T follicular helper cell (primary cell): ENCODE measurements at places on chromosomes 11 and 22.

DNA sequence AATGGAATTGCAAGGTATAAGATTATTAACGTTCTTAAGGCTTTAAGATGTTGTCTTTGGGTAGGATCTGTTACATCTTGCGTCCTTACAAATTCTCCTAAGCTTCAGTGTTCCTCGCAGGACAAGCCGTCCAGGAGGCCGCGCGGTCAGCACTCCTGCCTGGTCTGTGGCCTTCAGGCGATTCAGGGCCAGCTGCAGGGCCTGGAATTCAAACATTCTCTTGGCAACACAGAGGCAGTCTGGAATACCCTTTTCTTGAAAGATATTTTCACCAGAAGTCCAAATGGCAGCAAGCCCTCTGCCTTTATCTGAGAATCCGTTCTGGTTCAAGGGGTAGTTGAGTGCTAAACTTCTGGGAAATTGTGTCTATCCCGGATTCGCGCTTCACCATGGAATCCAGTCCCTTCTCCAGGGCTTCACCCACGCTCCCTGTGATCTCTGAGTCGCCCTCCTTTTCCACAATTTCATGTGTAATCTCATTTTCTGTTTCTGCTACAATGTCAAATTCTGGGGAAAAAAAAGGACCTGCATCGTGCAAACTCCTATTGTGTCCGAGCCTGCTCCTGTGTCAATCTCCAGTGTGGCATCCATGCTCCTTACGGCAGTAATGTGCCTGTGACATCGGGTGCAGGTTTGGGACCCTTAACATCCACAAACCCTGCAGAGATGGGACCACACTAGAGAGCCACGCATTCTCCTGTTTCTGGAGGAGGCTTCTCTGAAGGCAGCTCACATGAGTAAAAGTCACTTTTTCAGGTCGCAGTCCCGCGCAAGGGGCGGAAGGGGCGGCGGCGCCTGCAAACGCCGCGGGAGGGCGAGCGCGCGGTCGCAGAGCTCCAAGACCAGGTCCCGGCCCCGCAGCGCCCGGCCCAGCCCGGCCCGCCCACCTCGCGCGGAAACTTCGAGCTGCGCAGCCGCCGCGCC, 25.4 kb upstream of the SORL1 start:
- no peak for DNase-seq

- no peak for DNase-seq
Observed at GRCh38 chr11:125674210-125674609, 6.4 kb downstream of the ACRV1 start.

- DNase-seq, result no peak
Observed at GRCh38 chr11:26993965-26994457, at the start of gene FIBIN. FIBIN (plus strand) TSS chr11:26994112; CDS start chr11:26994527, 415 bp downstream.

DNA sequence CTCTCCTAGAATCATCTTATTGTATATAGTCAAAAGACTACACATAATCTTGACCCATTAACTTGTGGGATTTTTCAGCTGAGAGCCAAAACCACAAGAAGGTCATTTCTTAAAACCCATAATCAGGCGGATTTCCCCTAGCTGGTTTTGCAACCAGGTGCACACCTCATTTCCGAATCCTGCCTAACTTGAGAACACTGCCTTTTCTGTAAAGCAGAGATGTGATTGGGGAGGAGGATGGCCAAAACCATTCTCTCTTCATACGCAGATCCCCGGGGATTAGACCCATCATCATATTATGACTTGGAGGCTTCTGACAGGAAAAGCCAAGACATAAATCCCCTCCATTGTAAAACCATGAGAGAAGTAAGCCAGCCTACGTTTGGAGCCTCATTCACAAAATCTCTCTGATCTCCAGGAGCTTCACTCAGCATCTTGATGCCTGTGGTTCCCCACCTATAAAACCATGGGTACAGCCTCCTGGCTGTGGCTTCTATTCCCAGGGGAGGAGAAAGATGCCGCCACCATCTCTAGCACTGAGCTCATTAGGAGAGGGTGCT, 191.3 kb downstream of the KIF18A start:
- no peak for DNase-seq

DNA sequence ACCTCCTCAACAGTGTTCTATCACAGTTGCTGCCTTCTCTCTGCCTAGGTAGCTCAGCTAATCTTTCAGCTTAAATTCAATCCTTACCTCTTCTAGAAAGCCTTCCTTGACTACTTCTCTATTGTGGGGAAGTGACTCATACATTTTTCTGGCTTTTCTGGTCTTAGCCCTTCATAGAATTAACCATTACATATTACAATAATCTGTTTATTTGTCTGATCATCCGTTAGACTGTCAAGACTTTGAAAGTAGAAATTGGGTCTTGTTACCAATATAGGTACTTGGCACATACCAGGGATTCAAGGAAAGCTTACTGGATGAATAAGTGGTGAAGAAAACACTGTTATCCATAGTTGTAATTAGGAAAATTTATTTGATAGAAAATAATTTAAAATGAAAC, 89.6 kb downstream of the FANCF start:
- no peak for DNase-seq

- DNase-seq, result no peak
Observed at GRCh38 chr22:39132281-39132680, 20.2 kb downstream of the CBX7 start.

DNA sequence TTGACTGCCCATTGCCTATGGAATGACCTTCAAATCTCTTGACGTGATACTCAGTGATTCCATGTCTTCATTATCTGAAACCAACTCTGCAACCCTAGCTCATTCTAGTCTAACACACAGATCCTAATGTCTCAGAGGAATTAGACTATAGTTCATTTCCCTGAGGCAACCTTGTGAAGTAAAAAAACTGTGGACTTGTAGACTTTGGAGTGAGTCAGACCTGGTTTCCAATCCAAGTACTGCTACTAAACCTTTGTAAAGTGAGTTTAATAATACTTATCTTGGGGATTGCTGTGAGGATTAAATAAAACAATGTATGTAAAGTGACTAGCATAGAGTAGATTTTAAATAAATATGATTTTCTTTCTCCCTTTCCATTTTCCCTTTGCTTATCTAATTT, 226.1 kb downstream of the BLID start:
- DNase-seq, result no peak

DNA sequence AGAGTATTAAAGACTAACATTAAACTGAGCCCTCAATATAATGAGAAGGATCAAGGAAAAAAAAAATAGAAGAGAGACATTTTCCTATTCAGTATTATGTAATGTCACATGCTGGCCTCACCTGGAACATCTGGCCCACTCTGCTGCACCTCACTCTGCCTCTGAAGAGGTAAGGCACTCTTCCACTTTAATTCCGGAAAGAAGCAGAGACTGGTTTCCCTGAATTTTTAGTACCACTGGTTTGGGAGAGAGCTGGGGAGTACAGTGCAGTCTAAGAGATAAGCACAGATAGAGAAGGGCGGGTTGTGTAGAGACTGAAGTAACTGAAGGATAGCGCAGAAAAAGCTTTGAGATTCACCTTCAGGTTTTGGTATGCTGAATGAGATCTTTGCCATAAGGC, 178.7 kb downstream of the SOX6 start:
- no peak for DNase-seq

- no peak for DNase-seq
Observed at GRCh38 chr11:76013526-76013925, 192.8 kb downstream of the WNT11 start.

DNA sequence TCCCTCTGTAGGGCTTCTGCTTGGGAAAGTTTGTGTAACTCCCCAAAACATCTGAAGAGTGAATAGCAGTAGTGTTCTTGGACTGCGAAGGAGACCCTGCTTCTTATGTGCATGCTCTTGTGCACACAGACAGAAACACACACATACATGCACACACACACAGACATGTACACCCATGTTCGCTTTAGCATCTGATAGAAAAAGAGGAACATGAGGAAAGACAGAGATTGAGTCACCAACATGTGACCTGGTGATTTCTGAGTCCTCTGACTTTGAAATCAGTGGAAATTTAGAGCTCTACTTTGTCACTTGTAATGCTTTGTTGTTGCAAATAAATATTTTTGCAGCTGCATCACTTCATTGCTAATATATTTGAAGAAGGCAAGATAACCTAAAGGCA, 23.8 kb downstream of the CD44 start:
- DNase-seq, result no peak

- DNase-seq, result no peak
Observed at GRCh38 chr11:19886498-19886897, 173.9 kb downstream of the NAV2 start.

- DNase-seq, result no peak
Observed at GRCh38 chr11:128026596-128026995, 560.8 kb downstream of the ETS1 start.

GRCh38 chr22:27930331-27931060, 11.4 kb upstream of the PITPNB start:
- no peak for DNase-seq

GRCh38 chr11:8019314-8020243, 32.4 kb downstream of the EIF3F start:
- no peak for DNase-seq

DNA sequence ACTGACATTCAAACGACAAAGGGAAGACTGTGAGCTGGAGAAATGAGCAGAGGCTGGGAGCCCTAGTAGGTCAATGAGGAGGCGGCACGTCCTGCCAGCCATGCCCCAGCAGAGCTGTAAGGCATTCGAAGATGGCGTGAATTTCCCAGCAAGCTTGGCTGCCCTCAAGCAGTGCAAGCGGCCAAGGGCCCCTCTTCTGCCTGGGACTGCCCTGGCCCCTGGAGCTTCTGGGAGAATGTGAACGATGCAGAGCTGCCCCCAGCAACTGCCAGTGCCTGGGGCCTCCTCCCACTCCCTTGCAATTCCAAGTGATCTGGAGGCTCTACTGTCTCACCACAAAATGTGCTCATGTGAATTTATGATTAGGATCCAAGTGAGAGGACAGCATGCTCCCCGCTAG, 4.3 kb downstream of the PPM1F start:
- no peak for DNase-seq

- DNase-seq, result no peak
Observed at GRCh38 chr11:35812828-35813227, 131.0 kb upstream of the LDLRAD3 start.

- no peak for DNase-seq
Observed at GRCh38 chr11:1568441-1568911, 3.6 kb downstream of the DUSP8 start.

DNA sequence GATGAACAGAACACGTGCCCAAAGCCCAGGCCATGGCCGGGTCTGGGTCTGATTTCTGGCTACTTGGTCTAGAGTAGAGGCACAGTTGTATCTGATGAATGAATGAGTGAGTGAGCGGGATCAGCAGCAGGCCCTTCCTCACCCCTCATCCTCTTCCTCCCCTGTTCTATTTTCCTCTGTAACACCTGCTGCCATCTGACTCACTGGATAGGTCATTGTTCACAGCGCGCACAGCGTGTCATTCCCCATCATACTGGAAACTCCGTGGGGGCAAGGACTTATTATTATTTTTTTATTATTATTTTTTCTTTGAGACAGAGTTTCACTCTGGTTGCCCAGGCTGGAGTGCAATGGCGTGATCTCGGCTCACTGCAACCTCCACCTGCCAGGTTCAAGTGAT, 13.9 kb downstream of the NCF4 start:
- DNase-seq, result no peak

DNA sequence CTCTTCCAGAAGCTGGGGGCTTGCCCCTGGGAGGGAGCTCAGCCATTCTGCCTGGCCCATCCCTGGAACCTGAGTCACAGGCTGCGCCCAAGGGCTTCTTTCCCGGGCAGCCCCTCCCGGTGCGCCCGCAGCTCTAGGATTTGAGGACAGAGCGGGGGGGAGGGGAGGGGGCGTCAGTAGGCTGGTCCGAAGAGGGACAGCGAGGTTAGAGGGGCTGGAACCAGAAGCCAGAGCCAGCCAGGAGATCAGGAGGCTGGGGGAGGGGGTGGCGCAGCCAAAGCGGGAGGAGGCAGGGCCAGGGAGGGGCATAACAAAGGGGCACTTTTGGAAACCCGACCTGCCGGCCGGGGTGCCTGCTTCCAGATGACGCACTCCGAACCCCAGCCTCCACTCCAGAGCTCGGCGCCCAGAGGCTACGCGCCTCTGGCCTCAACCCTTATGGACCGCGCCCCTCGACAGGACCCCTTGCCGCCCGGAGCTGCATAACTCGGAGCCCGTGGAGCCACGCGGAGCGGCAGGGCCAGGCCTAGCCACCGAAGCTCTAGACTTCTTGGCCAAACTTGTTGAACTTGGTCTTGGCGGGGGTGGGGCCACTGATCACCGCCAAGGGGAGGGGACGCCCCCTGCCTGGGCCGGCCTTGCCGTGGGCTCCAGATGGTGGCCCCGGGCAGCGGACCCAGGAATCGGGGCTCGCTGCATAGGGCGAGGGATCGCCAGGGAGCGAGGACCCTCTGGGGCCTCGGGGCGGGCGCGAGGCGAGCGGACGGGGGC, 744 bp downstream of the PACSIN3 start:
- no peak for DNase-seq

GRCh38 chr11:58629857-58630256, 7.4 kb downstream of the CNTF start:
- no peak for DNase-seq

DNA sequence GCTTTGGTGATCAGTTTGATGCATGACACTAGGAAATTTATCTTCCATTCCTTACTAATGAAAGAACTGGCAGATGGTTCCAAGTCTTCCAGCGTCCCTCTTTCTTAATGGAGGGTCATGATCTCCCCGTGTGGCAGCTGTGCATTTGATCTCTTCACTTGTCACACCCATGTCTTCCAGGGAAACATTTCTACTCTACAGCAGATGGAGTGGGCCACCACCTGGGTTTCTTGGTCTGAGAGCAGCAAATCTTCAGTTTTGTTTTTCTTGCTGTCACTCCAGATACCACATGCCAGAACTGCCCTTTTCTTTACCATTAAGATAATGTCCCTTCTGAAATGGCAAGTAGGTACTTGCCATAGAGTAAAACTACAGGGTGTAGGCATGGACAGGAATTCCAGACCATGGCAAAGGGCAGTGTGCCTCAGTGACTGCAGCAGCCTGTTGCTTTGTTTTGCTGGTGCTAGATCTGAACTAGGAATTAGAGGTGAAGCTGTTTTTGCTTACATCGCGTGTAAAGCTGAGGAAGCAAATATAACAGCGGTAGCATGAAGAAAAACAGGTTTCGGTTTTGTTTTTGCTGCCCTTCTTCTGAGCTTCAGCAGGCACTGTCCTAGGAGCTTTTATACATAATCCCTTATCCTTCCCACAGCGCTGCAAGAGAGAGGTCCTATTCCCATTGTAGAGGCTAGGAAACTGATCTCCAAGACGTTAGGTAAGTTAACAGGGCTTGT, 20.7 kb upstream of the C11orf96 start:
- DNase-seq, result no peak

DNA sequence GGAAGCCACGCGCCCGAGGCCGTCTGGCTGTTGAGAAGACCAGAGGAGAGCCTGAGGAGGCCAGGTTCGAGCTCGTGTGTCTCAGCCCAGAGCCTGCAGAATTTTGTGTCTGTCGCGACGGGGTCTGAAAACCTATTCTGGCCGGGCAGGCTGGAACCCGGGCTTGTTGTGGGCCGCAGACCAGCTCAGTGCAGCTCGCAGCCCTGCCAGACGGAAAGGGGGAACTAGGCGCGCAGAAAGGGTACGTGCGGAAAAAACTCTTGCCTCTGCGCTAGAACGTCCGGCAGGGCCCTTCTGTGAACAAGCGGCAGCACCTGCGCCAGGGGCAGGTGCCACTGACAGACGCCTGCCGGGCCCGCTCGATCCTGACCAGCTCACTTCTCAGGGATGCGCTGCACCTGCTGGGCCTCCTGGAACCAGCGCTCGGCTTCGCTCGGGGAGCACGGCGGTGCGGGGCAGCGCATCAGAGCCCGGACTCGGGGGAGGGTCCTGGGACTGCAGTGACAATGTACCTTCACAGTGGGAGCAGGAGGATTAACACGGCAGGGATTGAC, 409.3 kb downstream of the BRD1 start:
- DNase-seq, result no peak

GRCh38 chr22:30327864-30328345, 1.2 kb upstream of the TBC1D10A start:
- DNase-seq, result no peak
